ENCODE measurements at places on chromosomes 6 and 20. TPM values are rescaled to one million over a fixed set of nuclear protein-coding genes. Genes with fewer than 3 reads are reported as not detected.
A peak's percentile ranks its signal among the peaks of the same experiment; 100 is the strongest.

DNA sequence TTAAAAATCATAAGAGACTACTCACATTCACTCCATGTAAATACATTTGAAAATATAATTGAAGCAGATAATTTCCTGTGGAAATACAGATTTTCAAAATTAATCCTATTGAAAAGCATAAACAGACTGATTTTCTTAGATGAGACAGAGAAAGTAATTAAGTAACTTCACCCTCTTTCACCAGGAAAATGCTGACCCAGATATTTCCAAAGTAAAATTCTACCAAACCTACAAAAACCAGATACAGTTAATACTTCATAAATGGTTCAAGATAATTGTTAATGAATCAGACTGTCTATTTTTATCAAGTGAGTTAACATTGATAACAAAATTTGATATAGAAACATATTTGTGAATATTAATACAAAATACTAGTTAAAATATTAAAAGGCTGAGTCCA, 233.5 kb upstream of the KHDRBS2 start:
- no peak for DNase-seq

GRCh38 chr6:158649289-158650143, at the start of gene SYTL3:
SYTL3 (plus strand) TSS chr6:158650054; CDS start chr6:158663269, 13,215 bp downstream.
- peak; percentile 82 for DNase-seq

GRCh38 chr20:1302685-1303541, 26.0 kb downstream of the SDCBP2 start:
- DNase-seq: peak; percentile 44

DNA sequence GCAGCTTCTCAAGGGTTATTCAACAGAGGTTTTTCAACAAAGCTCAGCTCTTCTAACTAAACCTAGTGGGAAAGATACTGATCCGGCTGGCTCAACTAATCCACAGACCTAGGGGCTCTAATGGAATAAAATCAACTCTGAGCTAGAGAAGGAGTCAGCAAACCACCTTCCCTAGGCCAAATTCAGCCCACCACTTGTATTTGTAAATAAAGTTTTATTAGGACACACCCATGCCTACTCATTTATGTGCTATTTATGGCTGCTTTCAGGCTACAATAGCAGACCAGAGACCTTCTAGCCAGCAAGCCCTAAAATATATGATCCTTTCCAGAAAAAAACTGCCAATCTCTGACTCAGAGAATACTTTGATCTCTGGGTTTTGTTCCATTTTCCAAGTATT, 6.0 kb upstream of the RAB22A start:
- no peak for DNase-seq

DNA sequence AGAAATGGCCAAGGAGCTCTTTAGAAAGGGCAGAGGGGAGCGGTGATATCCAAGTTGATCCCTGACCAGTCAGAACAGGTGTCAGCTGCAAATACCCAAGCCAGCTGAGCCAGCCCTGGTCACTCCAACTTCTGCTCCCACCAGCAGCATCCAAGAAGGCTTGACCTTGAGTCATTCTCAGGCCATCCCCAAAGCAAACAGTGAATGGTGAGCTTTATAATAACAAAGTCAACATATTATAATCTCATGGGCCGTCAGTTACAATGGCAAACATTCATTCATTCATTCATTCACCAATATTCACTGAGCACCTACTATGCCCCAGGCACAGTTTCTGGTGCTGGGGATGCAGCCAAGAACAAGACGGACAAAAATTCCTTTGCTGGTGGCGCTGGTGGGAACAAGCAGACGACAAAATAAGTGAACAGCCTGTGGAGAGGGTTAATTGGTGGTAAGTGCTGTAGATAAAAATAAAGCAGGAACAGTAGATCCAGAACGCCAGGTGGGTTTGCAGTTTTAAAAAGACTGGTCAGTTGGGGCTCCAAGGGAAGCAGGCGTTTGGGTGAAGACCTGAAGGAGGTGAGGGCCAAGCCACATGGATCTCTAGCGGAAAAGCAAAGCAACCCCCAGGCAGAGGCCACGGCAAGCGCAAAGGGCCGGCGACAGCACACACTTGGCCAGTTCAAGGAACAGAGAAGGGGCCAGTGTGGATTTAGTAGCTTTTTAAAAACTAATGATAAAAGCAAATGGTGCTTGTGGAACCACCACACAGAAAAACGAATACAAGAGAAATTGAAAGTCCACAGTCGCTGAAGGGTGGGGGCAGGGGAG, 131.8 kb upstream of the PTPN1 start:
- no peak for DNase-seq

Gene OPRM1
- total RNA-seq: not detected

- DNase-seq: peak; percentile 40
Measured at GRCh38 chr6:10323018-10323417, 91.9 kb downstream of the TFAP2A start.

Gene PPIL1
- 88.3 TPM for total RNA-seq

GRCh38 chr6:122571888-122572287, 38.3 kb upstream of the PKIB start:
- no peak for DNase-seq

Gene PRL
- not detected for total RNA-seq

DNA sequence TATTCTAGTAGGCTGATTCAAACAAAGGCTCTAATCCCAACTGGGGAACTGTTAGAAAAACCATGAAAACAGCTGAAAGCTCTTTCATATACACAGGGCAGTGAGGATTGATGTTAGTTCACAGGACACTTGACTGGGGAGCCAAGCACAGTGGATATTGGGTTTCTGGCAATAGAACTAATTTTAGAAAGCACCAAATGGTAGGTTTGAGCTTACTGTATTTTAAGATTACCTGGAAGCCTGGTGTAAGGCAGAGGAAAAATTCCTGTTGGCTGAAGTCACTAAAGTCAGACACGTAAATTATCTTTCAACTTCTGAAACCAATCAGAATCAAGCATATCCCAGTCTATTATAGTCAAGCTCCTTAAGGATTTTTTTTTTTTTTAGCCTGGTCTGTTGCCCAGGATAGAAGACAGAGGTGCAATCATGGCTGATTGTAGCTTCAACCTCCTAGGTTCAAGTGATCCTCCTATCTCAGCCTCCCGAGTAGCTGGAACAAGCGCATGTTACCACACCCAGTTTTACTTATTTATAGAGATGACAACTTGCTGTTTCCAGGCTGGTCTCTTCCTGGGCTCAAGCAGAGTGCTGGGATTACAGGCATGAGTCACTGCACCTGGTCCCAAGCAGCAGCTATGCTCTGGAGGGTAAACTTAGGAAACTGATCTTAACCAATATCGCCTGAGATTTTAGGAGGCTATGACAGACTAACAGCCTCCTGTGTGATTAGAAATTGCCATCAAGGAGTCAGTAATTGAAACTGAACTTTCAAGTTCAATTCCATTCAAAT, 32.5 kb upstream of the SYNCRIP start:
- peak; percentile 64 for DNase-seq

All from Daoy (cell line).